ENCODE measurements at places on chromosomes 1 and 21.
A peak's percentile ranks its signal among the peaks of the same experiment; 100 is the strongest.

DNA sequence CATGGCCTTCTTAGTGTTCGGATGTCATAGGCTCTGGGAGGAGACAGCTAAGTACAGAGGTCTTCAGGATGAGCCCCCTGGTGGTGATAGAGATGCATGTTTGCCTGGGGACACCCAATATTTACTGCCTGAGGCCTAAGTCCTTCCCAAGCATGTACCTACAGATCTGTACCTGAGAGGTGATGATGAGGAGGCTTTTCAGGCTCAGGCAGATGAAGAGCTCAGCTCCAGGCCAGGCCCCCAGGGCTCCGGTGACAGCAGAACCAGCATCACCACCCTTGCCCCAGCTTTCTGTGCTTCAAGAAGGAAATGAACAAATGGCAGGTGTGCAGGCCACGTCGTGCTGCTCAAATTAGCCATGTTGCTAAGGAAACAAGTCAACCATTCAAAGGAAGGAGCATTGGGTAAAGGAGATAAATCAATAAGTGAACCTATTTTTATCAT is 21.1 kb downstream of the CACNA1E start:
- DNase-seq: no peak

DNA sequence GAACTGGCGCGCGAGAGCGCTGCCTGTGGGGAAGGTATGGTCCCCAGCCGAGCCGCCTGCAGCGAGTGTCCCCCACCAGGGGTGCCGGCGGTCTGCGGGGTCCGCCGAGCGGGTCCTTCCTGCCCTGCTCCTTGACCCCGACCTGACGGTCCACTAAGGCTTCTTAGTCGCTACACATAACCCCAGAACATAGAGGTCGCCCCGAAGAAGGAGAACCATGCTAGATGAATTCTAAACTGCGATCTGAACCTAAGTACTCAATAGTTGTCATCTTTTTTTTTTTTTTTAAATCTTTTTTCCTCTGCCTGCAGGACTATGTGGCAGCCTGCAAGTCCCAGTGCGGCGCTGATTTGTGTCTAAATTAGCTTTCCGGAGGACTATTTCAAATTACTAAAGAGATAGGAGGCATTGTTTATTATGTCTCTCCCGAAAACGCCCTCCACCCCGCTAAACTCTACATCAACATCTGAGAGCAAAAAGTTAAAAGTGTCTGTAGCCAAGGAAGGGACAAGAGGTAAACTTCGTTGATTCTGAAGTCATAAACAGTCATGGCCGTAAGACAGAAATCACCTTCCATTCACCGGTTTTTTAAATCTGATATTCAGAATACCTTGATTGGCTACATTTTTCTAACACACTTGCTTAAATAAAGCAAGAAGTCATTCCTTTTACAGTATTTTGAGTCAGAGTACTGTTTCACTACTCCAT is 476 bp downstream of the AXDND1 start:
- no peak for DNase-seq

GRCh38 chr1:8255712-8256111 is 62.2 kb upstream of the SLC45A1 start:
- no peak for DNase-seq

DNA sequence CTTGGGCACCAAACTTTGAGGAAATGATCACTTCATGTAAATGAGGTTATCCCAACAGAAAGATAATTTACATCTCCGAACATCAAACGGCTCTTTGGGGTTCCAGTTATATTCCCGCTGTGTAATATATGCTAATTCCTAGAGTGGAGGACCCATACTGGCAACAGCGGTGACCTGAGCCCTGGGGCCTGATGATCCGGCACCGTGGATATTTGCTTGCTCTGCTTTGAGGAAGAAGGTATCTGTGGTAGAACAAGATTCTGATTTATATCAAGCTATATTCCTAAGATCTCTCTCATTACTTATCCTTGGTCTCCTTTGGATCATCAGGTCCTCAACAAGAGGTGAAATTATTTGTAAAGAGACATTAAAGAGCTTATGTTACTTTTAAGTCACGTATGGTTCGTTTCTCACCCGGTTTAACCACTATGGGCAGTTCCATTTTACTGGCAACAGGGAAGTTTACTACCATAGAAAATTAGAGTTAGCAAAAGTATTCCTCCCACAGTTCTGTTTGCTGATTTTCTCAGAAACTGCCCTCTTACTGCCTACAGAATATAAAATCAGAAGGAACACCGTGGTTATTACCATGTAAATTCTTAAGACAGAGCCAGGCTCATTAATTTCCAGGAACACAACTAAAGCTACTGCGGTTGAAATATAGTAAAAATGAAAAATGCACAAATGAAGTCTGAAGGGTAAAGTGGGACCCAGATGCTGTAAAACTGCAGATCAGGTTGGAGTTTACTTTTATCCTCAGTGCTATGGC is 56.7 kb downstream of the MRPL39 start:
- no peak for DNase-seq

- peak; percentile 62 for DNase-seq
Observed at GRCh38 chr1:40848530-40849189, 13.5 kb downstream of the CITED4 start.

DNA sequence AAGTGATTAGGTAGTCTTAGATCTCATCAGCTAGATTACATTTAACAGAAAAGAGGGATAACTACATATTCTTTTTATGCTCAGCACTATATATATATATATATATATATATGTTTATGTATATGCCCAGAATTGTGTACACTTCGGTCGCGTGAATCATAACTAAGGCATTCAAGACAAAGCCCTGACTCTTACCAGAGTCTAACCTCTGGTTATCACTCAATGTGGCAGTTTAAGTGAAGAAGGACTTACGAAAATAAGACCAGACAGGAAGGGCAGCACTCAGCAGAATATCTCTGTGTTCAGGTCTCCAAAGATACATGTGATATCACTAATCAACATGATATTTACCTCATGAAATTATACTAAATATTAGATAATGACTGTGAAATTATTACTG is 1326.7 kb downstream of the MRPL39 start:
- no peak for DNase-seq

DNA sequence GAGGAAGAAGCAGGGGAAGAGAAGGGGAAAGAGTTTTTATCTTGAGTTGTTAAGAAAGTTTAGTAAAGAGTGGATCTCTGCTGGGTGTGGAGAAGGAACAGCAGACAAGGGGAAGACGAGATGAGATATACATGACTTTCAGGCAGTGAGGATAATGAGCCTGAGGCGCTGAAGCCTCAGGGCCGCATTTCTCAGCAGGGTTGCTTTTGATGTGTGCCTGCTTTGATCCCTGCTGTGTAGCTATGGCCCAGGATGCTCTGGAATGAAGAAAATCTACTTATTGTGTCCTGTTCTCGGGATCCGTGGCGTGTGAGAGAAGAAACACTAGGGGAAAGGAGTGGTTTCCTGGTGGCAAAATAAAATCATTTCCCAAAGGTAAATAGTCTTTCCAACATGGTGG is 15.1 kb upstream of the RPE65 start:
- no peak for DNase-seq

DNA sequence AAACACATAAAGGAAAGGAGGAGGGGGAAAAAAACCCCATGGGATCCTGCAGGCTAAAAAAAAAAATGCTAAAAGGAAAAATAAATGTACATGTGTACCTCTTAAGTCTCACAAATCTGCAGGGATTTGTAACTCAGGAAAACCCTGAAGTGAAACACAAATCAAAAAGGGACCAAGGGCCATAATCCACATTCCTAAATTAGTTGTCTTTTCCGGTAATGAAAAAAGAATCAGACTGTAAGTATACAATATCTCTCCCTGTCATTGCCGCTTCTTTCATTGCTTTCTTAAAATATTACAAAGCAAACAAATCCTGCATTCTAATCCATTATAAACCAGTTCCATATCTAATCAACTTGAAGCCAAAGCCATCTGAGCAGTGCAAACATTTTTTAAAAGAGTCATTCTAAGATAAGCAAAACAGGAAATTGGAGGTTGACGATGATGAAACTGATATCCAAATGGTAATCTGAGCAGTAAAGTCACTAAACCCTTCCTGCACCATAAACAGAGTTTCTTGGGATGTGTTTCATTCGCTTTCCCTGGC is 58.7 kb upstream of the SIM2 start:
- DNase-seq: no peak

- DNase-seq: peak; percentile 34
Observed at GRCh38 chr21:31107871-31108270, 69.6 kb upstream of the KRTAP19-8 start.

- DNase-seq: no peak
Observed at GRCh38 chr1:215192306-215192705, 109.8 kb downstream of the KCNK2 start.

DNA sequence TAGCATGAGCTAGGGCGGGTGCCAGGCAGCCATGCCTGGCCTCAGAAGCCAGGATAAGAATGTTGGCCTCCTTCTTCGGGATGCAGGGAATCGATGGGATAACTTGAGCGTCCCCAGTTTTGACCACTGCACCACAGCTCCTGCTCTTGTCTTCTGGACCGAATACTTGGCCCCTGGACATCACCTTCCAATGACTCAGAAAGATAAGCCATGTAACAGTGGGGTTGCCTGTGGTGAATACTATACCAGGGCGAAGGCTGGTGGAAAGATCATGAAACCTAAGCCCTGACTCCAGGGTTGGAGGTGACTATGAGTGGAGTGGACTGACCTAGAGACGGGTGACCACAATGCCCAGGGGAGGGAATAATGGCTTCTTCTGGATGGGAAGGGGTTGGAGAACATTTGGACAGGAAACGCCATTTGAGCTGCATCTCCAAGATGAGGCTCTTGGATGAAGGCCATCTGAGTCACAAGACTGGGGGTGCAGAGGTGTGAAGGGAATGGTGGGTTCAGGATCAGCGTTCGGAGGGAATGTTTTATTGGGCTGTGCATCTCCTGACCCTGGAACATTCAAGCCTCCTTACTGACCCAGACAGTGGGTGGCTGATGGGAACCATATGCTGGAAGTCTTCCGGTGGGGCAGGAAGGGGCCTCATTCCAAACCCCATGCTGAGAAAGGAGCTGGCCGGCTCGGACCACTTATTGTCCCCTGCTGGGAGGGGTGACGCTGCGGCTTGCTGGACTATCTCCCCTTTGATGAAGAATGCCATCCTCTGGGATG is 18.5 kb upstream of the KCNE2 start:
- DNase-seq: no peak

DNA sequence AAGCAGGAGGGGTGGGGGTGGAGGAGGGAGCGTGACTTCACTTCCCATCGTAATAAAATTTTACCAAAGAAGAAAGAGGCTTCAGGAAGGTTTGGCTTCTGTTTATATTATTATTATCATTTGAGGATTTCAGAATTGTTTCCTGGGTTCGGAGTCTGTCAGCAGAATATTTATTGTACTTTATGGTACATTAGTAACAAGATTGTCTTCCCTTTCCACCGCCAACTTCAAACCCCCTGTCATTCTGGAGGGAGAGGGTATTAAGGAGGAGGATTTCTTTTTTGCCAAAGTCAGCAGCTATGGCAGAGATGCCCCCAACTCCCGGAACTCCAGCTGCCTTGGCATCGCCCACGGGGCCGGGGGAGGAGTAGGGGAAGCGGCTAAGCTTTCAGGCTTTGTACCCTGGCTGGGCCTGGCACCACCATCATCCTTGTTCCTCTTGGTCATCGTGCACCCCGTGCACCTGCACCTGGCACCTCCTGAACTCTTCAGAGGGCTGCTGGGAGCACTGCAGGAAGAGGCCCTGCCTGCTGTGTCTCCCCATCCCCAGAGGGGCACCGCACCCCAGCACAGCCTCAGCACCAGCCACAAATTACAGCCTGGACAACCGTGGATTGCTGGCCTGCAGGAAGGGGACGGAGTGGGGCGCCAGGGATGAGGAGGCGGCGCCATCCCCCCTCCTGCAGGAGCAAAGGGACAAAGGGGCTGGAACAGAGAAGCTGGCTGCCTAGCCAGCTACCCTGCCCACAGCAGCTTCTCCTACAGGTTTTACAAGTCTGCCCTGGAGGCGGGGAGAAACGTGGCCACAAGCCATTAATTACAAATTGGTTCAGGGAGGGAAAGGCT is 24.0 kb upstream of the PAX7 start:
- no peak for DNase-seq
